ENCODE measurements at places on chromosomes 11 and 22.

- no peak for DNase-seq
These were observed 2.4 kb downstream of the GRK3 start for GRCh38 chr22:25566898-25567235.

- DNase-seq, result no peak
These were observed 19.1 kb upstream of the RCN1 start for GRCh38 chr11:32071811-32072210.

DNA sequence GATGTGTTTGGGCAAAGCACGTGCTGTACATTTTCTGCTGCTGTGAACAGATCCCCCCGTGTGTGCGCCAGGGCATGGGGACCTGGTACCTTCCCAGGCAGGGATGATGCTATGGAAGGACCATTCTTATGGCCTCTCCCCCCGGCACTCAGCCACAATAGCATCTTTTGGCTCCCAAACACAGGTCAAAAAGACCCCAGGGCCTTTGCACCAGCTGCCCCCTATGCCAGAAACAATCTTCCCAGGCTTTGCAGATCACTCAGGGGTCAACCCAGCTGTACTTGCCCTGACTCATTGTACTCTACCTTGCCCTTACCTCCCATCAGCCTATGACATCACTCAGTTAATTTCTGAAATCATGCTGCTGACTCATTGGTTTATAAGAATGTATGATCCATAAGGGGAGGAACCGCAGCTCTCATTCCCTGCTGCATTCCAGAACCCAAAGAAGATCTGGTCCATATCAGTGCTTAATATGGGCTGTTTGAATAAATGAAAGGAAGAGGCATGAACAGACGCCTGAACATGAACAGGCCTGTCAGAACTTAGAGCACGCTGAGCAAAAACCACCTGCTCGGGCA lies 100.7 kb downstream of the CELSR1 start:
- DNase-seq, result no peak

DNA sequence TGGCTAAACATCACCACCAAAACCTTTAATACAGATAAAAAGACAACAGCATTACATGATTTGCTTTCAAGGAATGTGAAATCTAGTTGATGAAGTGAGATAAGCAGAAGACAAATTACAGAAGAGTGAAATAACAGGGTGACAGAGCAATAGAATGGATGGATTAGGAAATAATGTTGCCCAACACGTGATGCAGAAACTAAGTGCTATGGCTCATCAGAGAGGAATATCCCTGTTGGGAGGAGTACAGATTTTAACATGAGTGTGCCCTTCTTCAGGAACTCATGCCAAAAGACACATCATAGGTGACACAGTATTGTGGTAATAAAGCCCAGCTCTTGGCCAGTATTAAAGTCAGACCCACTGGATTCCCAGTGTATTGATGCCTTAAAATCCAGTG lies 176.6 kb upstream of the RAG2 start:
- DNase-seq, result no peak

- peak; percentile 10 for DNase-seq
These were observed 19.2 kb downstream of the PIM3 start for GRCh38 chr22:49979587-49980264.

- no peak for DNase-seq
These were observed 270.4 kb downstream of the MIAT start for GRCh38 chr22:26927821-26928220.

DNA sequence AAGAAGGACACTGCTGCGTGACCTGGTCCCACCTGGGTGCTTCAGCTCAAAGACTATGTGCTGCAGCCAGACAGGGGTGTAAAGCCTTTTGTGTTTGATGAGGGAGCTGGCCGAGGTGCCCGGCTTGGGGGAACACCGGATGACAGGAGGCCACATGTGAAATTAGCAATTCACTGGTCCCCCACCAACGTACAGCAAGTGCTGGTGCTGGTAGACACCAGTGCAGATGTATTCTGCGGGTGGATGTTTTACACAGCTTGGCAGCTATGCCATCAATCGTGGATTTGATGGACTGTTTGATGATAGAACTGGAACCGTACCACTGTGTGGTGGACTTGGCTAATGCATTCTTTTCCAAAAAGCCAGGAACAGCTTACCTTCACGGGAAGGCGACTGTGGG lies 47.9 kb upstream of the LIPT2 start:
- DNase-seq, result no peak

- DNase-seq, result no peak
These were observed 6.6 kb downstream of the B3GAT1 start for GRCh38 chr11:134405436-134405835.

DNA sequence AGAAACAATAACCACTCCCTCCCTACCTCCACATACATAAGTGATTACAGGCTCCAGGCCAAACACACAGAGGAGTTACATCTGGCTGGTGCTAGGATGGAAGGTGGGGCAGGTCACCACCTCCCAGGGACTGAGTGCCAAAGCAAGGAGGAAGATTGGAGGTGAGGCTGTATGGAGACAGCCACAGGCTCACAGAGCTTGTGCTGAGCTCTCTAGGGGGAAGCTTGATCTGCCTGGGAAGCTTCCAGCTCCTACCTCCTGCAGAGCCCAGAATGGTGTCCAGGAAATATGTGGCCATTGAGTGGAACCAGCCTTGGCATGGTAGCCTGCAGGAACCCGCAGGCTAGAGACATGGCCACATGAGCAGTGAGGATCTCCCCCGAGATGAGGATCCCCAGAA lies 3.6 kb upstream of the MED15 start:
- no peak for DNase-seq

- peak; percentile 60 for DNase-seq
These were observed 66.5 kb upstream of the CLMP start for GRCh38 chr11:123261345-123262106.

GRCh38 chr22:28029201-28029948 lies 110.3 kb upstream of the PITPNB start:
- DNase-seq, result no peak

DNA sequence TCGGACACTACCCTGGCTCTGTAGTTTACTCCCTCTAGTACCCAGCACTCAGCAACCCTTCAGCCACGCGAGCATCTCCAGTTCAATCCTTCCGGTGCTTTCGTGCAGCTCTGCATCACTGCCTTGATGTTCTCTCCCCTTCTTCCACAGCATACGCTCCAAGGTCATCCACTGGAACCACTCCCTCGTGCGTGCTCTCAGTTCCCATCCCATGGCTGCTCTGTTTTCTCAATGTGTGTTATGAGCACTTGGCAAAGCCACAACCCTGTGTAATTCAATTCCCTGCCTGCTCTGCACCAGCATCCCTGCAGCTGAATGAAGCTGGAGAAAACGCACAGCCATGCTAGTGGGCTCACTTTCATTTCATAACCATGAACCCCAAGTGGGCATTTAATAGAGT lies 38.5 kb upstream of the NFRKB start:
- no peak for DNase-seq

GRCh38 chr11:665062-665703 lies 28.1 kb downstream of the DRD4 start:
- DNase-seq, result no peak

DNA sequence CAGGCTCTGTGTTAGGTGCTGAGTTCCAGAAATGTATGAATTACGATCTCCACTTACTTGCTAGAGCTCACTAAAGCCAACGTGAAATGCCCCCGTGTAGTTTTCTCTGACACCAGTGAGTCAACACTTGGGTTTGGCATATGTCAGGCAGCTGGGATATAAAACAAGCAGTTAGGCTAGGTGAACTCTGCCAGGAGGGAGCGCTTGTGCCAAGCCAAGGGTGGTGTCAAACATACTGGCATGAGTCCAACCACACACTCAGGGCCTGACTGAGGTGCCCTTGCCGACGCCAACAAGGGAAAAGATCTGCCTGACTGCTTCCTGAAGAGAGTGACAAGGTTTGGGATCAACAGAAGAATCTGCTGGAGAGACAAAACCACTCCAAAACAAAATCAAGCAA lies 167.8 kb upstream of the NARS2 start:
- no peak for DNase-seq

- no peak for DNase-seq
These were observed 3.0 kb upstream of the PACSIN3 start for GRCh38 chr11:47189100-47189834.

DNA sequence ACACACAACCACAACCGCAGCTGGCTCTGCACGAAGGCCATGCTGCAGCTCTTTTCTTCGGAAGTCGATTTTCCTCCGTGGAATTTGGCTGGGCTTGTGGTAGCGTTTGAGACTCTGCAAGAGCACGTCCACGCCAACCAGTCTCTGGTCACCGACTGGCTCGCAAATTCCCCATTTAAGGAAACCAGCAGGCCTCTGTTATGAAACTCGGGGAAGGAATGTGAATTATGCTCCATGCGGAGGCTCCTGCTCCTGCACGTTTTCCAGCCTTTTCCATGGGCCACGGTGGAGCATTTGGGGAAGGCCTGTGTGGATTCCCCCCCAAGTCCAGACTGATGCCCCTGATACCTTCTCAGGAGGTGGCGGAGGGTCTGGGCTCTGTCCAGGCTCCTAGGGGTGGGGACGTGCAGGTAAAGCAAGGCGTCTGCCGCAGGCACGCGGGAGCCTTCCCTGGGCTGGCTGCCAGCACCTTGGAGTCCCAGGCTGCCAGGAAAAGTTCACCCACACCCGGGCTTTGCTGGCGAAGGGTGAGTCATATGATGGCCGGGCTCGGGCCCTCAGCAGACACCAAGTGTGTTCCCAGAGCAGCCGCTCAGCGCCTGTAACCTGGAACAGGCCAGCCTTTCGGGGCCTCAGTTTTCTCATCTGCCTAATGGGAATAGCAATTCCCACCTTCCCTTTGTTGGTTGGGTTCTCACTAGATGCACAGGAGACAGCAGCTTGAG lies 41.9 kb downstream of the LRP5 start:
- DNase-seq, result no peak

DNA sequence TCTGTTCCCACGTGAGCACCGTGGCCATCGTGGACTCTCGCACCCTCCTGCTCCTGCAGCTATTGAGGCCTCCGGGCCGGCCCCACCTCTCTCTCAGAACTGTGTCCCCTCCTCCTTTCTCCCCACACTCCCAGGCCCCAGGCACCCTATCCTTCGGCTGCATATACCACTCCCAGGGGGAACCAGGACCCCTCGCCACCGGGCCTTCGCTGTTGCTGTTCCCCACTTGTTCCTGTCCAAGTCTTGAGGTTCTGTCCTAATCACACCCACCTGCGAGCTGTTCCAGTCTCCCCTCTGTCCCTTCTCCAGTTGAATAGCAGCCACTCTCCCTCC lies 43.0 kb upstream of the CDON start:
- no peak for DNase-seq

DNA sequence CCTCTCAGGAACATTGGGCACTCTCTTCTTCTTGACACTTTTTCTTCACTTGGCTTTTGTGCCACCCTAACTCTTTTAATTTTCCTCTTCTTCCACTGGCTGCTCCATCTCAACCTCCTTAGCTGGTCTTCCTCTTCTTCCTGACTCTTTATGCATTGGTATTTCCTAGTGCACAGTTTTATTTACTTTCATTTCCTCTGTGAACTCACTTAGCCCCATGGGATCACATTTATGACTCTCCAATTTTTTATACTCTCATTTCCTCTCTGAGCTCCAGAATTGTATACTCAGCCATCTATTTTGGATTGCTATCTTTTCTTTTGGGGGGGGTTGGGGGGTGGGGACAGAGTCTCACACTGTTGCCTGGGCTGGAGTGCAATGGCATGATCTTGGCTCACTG lies 38.5 kb upstream of the LARGE1 start:
- DNase-seq, result no peak

DNA sequence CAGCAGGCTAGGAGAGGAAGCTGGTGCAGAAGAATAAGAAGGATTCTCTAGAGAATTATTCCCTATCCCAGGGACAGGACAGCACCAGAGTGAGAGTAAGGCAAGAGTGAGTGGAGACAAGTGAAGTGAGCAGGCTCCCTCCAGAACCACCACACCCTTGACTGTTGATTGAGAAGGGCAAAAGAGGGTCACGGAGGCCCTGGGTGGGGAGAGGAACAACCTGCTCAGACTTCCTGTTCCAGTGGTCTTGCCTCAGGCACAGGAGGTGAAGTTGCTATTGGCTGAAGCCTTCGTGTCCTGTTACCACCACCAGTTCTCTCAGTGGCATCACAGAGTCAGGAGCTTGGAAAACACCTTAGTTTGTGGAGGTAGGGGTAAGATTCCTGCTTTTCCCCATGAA lies 51.7 kb upstream of the CCDC89 start:
- DNase-seq, result no peak

DNA sequence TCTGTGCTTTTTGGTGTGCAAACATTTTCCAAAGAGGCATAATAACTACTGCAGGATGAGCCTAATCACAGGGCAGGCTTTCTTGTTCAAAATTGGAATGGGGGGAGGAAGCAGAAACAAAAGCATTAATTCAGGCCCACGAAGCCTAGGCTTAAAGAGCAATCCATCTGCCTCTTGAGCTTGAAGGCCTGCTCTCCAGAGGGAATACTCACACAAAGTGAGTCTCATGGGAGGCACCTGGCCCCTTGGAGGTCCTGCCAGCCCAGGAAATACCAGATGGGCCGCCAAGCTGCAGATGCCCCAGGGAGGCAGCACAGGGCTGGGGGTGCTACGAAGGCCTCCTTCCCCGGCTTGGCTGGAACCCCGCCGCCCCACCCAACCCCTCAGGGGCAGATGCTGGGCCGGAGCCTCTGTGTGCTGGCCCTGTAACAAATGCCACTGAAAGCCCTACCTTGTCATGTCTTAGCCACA lies 39.3 kb upstream of the COMT start:
- DNase-seq, result no peak

DNA sequence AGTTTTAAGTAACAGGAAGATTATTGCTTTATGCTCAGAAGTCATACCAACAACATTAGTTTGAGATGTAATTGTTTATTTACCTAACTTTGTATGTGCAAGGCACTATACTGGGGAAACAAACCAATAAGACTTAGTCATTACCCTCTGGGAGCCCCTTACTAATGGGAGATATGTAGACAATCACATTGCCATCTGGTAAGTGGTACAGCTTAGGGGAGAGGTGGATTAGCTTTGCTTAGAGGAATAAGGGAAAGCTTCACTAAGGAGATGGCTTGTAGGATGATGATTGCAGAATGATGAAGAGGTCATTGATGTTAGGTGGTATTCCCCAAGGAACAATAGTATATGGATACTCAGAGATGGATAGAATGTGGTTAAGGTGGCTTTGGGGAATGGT lies 17.5 kb downstream of the EMSY start:
- no peak for DNase-seq

DNA sequence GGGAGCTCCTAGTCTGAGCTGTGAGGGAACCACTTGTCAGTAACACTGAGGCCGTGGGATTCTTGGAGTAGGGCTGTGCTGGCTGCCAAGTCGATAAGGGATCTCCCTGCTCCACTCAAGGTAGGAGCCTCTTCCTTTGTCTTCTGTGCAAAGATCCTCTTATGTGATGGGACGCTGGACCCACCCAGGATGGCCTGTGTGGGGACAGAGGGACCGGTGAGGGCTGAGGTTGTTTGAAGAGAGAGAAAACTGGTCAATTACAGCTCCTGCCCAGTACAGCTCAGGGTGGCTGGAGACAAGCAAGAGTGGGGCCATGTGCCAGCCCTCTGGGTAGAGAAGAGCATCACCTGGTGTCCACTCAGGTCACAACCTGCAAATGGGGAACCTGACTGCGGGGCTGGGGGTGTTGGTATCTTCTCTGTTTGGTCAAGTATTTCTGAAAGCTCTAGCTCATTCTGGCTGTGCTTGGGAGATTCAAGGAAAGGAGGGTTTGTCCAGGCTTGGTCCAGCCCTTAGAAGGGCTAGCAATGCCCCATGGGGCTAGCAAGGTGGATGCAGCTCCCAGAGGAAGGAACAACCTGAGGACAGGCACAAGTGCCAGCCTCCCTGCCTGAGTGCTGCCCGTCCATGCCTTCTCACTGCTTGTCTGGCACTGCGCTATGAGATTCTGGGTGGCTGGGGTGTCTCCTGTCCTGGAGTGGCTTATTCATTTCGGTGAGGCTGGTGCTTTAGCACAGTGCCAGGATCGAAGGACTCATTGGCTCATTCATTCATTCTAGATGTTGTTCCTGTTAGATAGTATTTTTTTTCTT lies 27.6 kb upstream of the BAIAP2L2 start:
- DNase-seq, result no peak

All from activated T-helper 2 cell treated with anti-CD3 and anti-CD28 coated beads, Interferon-gamma antibody, Interleukin-2, Interleukin-4, amounts not matched to agents 10 μg/mL and 5 μg/mL and 100 μg/mL, durations not matched to agents 14 hours and 24 hours and 36 hours (primary cell).